ENCODE measurements at places on chromosomes 2 and 18. TPM values are rescaled to one million over a fixed set of nuclear protein-coding genes. Genes with fewer than 3 reads are reported as not detected.

HOXD13 gene
- not detected for polyA plus RNA-seq

PARD6G gene
- polyA plus RNA-seq: 7.5 TPM

TDRD15 gene
- not detected for polyA plus RNA-seq

PLEKHB2 gene
- 13.2 TPM for polyA plus RNA-seq

MAB21L4 gene
- polyA plus RNA-seq: 48.9 TPM

PARD3B gene
- 7.2 TPM for polyA plus RNA-seq

GKN2 gene
- polyA plus RNA-seq: 1,349 TPM

NTSR2 gene
- not detected for polyA plus RNA-seq

CENPA gene
- 4.0 TPM for polyA plus RNA-seq

LRP1B gene
- polyA plus RNA-seq: 0.10 TPM

HOXD4 gene
- not detected for polyA plus RNA-seq

TTN gene
- polyA plus RNA-seq: 0.37 TPM

ZFP36L2 gene
- 89.2 TPM for polyA plus RNA-seq

CAPN14 gene
- not detected for polyA plus RNA-seq

TTC31 gene
- polyA plus RNA-seq: 10.5 TPM

IL36G gene
- not detected for polyA plus RNA-seq

FOXD4L1 gene
- polyA plus RNA-seq: not detected

FAM110C gene
- 3.4 TPM for polyA plus RNA-seq

GPR17 gene
- polyA plus RNA-seq: 0.25 TPM

CIB4 gene
- polyA plus RNA-seq: not detected

DNMT3A gene
- polyA plus RNA-seq: 5.1 TPM

SEPTIN2 gene
- polyA plus RNA-seq: 169 TPM

TMEM127 gene
- polyA plus RNA-seq: 9.6 TPM

ANKRD62 gene
- not detected for polyA plus RNA-seq

EFHD1 gene
- 7.4 TPM for polyA plus RNA-seq

GULP1 gene
- 25.3 TPM for polyA plus RNA-seq

CYP27A1 gene
- polyA plus RNA-seq: 10.4 TPM

SLC4A3 gene
- 2.5 TPM for polyA plus RNA-seq

NGEF gene
- 2.6 TPM for polyA plus RNA-seq

TSHZ1 gene
- polyA plus RNA-seq: 5.0 TPM

DGUOK gene
- 68.7 TPM for polyA plus RNA-seq

NAT8 gene
- not detected for polyA plus RNA-seq

C2orf80 gene
- not detected for polyA plus RNA-seq

ZNF512 gene
- polyA plus RNA-seq: 12.2 TPM

GNLY gene
- 2.4 TPM for polyA plus RNA-seq

CFAP65 gene
- not detected for polyA plus RNA-seq

ATP5F1A gene
- polyA plus RNA-seq: 275 TPM

ATG9A gene
- polyA plus RNA-seq: 7.2 TPM

UBR3 gene
- polyA plus RNA-seq: 5.5 TPM

DSC3 gene
- 26.6 TPM for polyA plus RNA-seq

All from stomach (tissue), 19 donors.